ENCODE measurements at places on chromosomes 12 and 14.

GRCh38 chr14:103930051-103930604, 1.9 kb downstream of the TDRD9 start:
- no peak for DNase-seq

GRCh38 chr14:77105145-77105939, 7.3 kb downstream of the CIPC start:
- DNase-seq, result no peak

DNA sequence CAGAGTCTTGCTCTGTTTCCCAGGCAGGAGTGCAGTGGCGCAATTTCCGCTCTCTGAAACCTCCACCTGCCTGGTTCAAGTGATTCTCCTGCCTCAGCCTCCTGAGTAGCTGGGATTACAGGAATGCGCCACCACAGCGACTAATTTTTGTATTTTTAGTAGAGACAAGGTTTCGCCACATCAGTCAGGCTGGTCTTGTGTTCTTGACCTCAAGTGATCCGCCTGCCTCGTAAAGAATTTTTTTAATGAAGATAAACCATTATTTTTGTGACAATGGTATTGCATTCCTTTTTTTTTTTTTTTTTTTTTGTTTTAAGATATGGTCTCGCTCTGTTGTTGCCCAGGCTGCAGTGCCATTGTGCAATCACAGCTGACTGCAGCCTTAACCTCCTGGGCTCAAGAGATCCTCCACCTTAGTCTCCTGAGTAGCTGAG, 25.8 kb downstream of the ACVR1B start:
- no peak for DNase-seq

DNA sequence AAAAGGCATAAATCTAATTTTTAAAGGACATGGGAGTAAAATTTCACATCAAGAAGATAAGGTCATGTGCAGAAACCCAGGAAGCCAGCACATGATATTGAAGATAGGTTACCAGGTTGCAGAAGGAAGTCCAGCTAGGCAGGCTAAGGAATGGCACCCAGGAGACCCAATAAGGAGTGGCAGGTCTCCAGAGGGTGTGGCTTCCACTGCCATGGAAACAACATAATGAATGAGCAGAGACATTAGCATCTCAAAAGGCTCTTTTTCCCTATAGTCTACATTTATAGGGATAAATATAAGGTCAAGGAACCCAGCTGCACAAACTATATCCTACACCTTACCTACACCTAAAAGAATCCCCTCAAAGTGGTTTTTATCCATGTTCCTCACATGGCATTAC, 275.9 kb downstream of the RPS29 start:
- no peak for DNase-seq

- peak; percentile 30 for DNase-seq
These were observed 8.1 kb downstream of the ZNF219 start for GRCh38 chr14:21090194-21090939.

- DNase-seq, result no peak
These were observed 1095.2 kb downstream of the FSCB start for GRCh38 chr14:43411841-43412240.

DNA sequence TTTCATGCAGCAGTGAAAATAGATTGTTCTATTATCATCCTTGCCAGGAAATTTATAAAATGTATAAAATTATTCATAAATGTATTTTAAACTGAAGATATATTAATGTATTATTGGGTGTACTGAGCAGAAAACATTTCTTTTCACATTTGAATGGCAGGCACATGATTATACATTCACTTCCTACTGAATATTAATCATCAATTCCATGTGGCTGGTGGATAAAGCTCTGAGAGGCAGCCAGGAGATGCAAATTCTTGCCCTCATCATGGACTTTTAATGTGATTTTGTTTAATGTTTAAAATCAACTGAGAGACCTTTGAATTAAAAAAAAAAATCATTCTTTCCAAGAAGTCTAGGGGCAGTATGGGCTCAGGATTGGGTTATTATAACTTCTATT, 40.8 kb downstream of the ANO6 start:
- DNase-seq, result no peak

DNA sequence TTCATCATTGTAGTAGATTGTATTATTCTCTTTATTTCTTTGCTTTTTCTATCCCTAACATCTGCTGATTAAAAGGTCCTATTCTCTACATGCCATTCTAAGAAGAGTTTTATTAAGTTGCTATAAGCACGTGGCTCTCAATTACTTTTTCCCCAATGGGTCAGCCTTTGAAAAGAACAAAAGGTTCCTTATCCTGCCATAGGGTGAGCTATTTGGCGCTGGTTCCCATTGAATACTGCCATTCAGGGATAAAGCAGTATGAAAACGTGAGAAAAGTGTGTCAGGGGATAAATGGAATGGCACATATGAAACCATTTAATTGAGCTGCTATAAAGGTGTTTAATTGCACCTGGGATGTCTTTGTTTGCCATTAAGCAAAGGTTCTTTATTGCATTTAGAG, 80.9 kb downstream of the SYNE2 start:
- DNase-seq, result no peak

GRCh38 chr12:18400186-18400585, 138.9 kb downstream of the PIK3C2G start:
- DNase-seq, result no peak

- DNase-seq, result no peak
These were observed 203.3 kb upstream of the LHX5 start for GRCh38 chr12:113674996-113675395.

All from hematopoietic multipotent progenitor cell treated with erythropoietin and hydrocortisone succinate and interleukin-3 and kit ligand, for 17 days (in vitro differentiated cells).